Heart left ventricle (tissue), 16 donors: ENCODE measurements at places on chromosomes 2 and 18. TPM values are rescaled to one million over a fixed set of nuclear protein-coding genes. Genes with fewer than 3 reads are reported as not detected.

DNA sequence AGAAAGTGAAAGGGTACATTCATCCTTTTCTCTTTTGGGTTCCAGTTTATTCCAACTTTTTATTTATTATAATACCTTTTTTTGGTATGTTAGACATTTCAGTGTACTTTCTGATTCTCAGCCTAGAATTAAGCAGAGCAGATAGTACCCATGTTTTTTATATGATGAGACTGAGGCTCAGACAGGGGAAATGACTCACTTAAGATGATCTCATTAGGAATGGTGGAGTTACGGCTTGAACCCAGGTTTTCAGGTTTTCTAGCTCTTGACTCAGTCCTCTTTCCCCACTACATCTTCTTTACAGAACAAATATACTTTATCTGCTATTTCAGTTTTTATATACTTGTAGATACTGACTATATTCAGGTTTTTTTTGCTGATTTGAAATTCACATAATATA lies 51.7 kb upstream of the OTX1 start:
- no peak for DNase-seq
- H3K27me3 ChIP-seq, result no peaks in the 10 kb centered on the region
- H3K36me3 ChIP-seq, result peaks cover 7% of the 10 kb centered on the region
- H3K27ac ChIP-seq, result no peak overlapping the region
- no peak overlapping the region for H3K4me3 ChIP-seq

DNA sequence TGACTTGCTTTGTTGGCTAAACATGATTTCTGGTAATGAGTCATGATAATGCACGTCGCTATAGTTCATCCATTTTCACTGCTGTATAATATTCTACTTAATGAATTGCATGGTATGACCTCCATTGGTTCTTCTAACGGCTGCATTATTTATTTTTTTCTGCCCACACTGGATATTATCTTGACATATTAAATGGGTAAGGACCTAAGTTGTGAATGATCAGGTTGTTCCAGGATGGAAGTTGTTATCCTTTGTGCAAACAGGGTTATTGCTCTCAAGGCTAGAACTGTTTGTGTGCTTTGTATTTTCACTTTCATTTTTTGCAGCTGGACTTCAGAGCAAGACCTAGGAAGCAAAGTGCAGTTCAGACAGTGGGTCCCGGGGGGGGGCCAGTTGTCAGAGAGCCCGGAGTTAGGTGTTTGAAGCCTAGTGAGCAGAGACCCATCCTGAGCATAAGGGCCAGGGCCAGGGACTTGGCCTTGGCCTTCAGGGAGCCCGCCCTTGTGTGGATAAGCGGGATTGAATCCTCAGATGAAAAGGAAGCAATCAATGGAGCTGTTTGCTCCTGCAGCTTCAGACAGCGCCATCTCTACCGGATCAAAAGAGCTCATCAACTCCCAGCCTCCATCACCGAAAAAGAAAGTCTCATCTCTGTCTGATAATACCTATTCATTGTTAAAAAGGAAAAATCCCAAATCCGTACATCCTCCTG lies 48.2 kb downstream of the AGAP1 start:
- DNase-seq, result no peak
- H3K27ac ChIP-seq, result no peak overlapping the region
- no peaks in the 10 kb centered on the region for H3K27me3 ChIP-seq

- no peaks in the 10 kb centered on the region for H3K36me3 ChIP-seq
- DNase-seq, result no peak
- H3K4me3 ChIP-seq, result no peak overlapping the region
- peak overlapping the region; percentile 54 for H3K27ac ChIP-seq
- no peaks in the 10 kb centered on the region for H3K4me1 ChIP-seq
- H3K27me3 ChIP-seq, result no peaks in the 10 kb centered on the region
Observed at GRCh38 chr2:227450311-227450841, 21.6 kb upstream of the AGFG1 start.

RSAD2 gene
- total RNA-seq, result 4.5 TPM

DNA sequence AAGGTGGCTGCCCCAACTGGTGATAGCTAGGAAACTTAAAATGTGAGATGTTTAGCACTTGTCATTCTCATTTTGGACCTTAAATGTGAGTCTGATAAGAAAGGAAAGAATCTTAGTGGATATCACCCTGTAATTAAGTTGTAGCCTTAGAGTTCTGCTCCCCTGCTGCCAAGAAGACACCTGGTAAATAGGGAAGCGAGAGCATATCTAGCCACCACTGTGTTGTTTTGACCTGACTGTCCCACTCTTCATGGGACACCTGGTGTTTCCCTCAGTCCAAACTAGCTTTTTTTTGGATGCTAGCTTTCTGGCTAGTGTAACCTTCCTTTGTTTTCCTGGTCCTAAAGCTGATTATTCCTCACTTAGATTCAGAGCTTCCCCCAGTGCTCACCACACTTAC lies 357.6 kb downstream of the RAD51AP2 start:
- H3K4me1 ChIP-seq, result no peaks in the 10 kb centered on the region
- no peak for DNase-seq
- H3K36me3 ChIP-seq, result no peaks in the 10 kb centered on the region
- H3K27me3 ChIP-seq, result no peaks in the 10 kb centered on the region
- no peak overlapping the region for H3K27ac ChIP-seq
- H3K4me3 ChIP-seq, result no peak overlapping the region

DNA sequence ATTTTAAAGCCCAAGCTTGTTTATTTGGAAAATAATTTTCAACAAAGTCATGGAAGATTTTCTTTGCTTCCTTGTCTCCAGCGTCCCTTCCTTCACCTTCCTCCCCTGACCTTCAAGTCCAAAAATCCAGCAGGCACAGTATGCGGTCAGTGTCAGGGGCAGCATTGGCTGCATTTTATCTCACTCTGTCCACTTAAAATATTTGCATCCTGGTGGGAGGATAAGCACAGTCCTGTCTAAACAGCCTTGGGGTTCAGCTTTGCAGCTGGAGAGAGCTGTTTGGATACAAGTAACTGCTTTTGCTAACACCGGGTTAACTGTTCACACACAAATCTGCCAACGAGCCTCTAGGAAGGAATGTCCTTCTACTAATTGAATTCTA lies 318.1 kb downstream of the PDE11A start:
- no peak overlapping the region for H3K4me3 ChIP-seq
- no peaks in the 10 kb centered on the region for H3K36me3 ChIP-seq
- H3K4me1 ChIP-seq, result no peaks in the 10 kb centered on the region
- peak overlapping the region; percentile 43 for H3K27ac ChIP-seq
- DNase-seq, result peak; percentile 35

- H3K27ac ChIP-seq, result peak overlapping the region; percentile 41
- no peaks in the 10 kb centered on the region for H3K27me3 ChIP-seq
- H3K4me1 ChIP-seq, result peaks cover 13% of the 10 kb centered on the region
Observed at GRCh38 chr2:215573496-215573895, 137.6 kb upstream of the FN1 start.

- no peaks in the 10 kb centered on the region for H3K4me1 ChIP-seq
- no peaks in the 10 kb centered on the region for H3K36me3 ChIP-seq
- H3K4me3 ChIP-seq, result no peak overlapping the region
- no peaks in the 10 kb centered on the region for H3K27me3 ChIP-seq
- no peak overlapping the region for H3K27ac ChIP-seq
Observed at GRCh38 chr18:50749421-50749820, 70.4 kb downstream of the MRO start.

DNA sequence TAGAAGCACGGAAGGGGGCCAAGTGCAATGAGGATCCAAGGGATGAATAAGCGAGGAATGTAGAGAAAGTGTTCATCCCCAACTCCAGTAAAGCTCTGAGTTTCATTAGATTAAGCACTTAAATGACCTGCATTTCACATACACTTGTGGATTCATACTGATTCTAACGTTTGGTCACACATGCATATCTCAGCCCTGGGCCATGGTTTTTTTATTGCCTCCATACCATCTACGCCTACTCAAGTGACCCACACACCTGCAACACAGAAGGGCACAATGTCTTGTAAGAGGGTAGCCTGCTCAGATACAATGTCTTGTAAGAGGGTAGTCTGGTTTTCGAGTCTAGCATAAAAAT lies 566 bp upstream of the MRPS5 start:
- H3K27me3 ChIP-seq, result no peaks in the 10 kb centered on the region
- DNase-seq, result no peak
- H3K36me3 ChIP-seq, result no peaks in the 10 kb centered on the region
- peak overlapping the region; percentile 95 for H3K27ac ChIP-seq

UGT1A10 gene
- total RNA-seq, result not detected

GRCh38 chr2:151157000-151157735 lies 104.5 kb downstream of the RBM43 start:
- no peaks in the 10 kb centered on the region for H3K36me3 ChIP-seq
- no peak for DNase-seq
- H3K27ac ChIP-seq, result no peak overlapping the region
- H3K27me3 ChIP-seq, result no peaks in the 10 kb centered on the region

FBXO36 gene
- 1.2 TPM for total RNA-seq

- no peak for DNase-seq
- no peak overlapping the region for H3K4me3 ChIP-seq
- no peaks in the 10 kb centered on the region for H3K27me3 ChIP-seq
- no peak overlapping the region for H3K27ac ChIP-seq
- no peaks in the 10 kb centered on the region for H3K4me1 ChIP-seq
- no peaks in the 10 kb centered on the region for H3K36me3 ChIP-seq
Observed at GRCh38 chr18:56096861-56097260, 508.9 kb upstream of the TCF4 start.

DNA sequence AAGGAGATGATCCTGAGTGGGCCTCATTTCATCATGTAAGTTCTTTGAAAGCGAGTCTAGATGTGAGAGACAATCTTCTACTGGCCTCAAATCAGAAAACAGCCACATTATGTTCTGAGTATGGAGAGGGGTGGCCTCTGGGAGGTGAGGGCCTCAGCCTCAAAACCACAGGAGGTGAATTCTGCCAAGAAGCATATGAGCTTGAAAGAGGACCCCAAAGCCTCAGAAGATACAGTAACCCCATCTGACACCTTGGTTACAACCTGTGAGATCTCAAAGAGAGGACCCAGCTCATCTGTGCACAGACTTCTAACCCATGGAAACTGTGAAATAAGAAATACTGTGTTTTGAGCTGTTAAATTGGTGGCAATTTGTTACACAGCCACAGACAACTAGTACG lies 200.1 kb downstream of the ARHGAP15 start:
- H3K4me3 ChIP-seq, result no peak overlapping the region
- no peaks in the 10 kb centered on the region for H3K36me3 ChIP-seq
- DNase-seq, result no peak

GRCh38 chr2:109648041-109648527 lies 33.9 kb downstream of the SOWAHC start:
- no peak overlapping the region for H3K27ac ChIP-seq
- H3K4me3 ChIP-seq, result no peak overlapping the region
- DNase-seq, result no peak
- no peaks in the 10 kb centered on the region for H3K36me3 ChIP-seq
- no peaks in the 10 kb centered on the region for H3K4me1 ChIP-seq

- H3K36me3 ChIP-seq, result no peaks in the 10 kb centered on the region
- H3K4me3 ChIP-seq, result peak overlapping the region; percentile 32
- peaks cover 52% of the 10 kb centered on the region for H3K4me1 ChIP-seq
- DNase-seq, result no peak
Observed at GRCh38 chr2:240451791-240452461, 16.5 kb downstream of the GPC1 start.

- peak; percentile 40 for DNase-seq
- no peak overlapping the region for H3K4me3 ChIP-seq
- peaks cover 37% of the 10 kb centered on the region for H3K4me1 ChIP-seq
- H3K27me3 ChIP-seq, result no peaks in the 10 kb centered on the region
- H3K36me3 ChIP-seq, result peaks cover 46% of the 10 kb centered on the region
Observed at GRCh38 chr2:8821276-8822217, 15.9 kb downstream of the KIDINS220 start.

NAGK gene
- total RNA-seq, result 38.5 TPM

NYAP2 gene
- not detected for total RNA-seq

GRCh38 chr18:58525928-58526424 lies 102.9 kb downstream of the ALPK2 start:
- no peak overlapping the region for H3K27ac ChIP-seq
- no peaks in the 10 kb centered on the region for H3K4me1 ChIP-seq
- H3K4me3 ChIP-seq, result no peak overlapping the region
- H3K27me3 ChIP-seq, result no peaks in the 10 kb centered on the region

DNA sequence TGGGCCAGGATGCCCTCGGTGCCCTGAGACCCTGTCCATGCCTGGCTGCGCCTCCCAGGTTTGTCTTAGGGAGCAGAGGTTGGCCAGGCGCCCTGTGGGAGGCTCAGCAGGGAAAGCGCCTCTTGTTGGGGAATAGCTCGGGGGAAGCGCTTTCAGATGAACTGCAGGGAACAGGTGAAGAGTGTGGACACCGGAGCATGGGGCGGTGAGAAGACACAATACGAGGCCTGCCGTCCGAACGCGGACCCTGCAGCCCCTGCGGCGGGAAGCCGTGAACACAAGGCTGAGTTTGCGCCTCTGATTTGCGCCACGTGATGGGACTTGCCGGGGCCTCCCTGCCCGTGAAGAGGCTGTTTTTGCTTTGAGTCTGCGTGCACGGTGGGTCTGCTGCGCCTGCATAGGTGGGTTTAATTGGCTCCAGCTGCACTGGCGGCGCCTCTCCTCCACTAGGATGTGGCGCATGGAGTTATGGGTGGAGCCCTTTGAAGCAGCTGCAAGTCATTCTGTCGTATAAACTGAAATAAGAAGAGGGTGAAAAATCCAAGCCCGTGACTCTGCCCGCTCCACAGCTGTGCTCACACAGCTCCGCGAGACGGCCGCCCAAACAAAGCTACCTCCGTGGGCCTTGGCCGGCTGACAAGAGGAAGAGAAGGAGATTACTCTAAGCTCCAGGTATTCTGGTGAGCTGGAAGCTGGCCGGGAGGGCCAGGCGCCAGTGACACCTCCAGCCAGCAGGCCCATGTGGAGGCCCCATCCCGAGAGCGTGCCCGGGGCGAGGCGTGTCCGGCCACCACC lies 103.5 kb upstream of the CTDP1 start:
- H3K36me3 ChIP-seq, result no peaks in the 10 kb centered on the region
- no peak overlapping the region for H3K4me3 ChIP-seq
- H3K27ac ChIP-seq, result peak overlapping the region; percentile 42
- peaks cover 20% of the 10 kb centered on the region for H3K4me1 ChIP-seq

ADAM17 gene
- total RNA-seq, result 22.4 TPM

DNA sequence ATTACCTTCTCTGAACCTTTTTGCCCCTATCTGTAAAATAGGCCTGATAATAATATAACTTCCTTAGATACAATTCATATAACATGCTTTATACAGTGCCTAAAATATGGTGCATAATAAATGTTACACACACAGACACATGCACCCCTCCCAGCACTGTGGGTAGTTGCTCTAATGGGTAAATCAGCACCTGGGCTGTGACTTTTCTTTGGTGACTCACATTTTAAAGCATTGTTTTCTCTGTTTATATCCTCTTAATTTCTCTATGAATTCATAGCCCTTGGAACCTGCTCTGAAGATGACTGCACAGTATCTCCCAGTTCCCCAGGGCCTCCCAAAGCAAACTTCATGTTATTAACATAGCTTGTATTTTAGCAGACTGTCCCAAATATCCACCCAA lies 248.2 kb upstream of the TNP1 start:
- no peak for DNase-seq
- H3K36me3 ChIP-seq, result no peaks in the 10 kb centered on the region
- no peak overlapping the region for H3K27ac ChIP-seq
- no peak overlapping the region for H3K4me3 ChIP-seq

DNA sequence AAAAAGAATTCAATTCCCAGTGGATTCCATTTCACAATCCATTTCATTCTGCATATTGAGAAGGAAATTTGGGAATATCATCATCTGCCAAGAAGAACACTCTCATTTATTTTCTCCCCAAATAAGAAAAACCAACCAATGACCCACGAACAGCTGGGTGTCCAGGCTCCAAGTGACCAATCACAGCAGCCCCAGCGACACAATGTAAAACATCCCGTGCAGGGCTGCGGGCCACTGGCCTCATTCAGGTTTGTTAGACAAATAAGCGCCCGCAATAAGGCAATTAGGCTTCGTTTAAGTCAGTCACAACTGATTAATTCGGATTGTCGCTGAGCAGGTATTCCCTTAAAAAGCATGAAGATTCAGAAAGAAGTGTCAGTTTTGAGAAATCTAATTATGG lies 378.6 kb downstream of the EIPR1 start:
- H3K27ac ChIP-seq, result no peak overlapping the region
- no peak overlapping the region for H3K4me3 ChIP-seq
- DNase-seq, result no peak
- no peaks in the 10 kb centered on the region for H3K36me3 ChIP-seq
